ENCODE measurements at places on chromosomes 16 and 17.
A peak's percentile ranks its signal among the peaks of the same experiment; 100 is the strongest.

DNA sequence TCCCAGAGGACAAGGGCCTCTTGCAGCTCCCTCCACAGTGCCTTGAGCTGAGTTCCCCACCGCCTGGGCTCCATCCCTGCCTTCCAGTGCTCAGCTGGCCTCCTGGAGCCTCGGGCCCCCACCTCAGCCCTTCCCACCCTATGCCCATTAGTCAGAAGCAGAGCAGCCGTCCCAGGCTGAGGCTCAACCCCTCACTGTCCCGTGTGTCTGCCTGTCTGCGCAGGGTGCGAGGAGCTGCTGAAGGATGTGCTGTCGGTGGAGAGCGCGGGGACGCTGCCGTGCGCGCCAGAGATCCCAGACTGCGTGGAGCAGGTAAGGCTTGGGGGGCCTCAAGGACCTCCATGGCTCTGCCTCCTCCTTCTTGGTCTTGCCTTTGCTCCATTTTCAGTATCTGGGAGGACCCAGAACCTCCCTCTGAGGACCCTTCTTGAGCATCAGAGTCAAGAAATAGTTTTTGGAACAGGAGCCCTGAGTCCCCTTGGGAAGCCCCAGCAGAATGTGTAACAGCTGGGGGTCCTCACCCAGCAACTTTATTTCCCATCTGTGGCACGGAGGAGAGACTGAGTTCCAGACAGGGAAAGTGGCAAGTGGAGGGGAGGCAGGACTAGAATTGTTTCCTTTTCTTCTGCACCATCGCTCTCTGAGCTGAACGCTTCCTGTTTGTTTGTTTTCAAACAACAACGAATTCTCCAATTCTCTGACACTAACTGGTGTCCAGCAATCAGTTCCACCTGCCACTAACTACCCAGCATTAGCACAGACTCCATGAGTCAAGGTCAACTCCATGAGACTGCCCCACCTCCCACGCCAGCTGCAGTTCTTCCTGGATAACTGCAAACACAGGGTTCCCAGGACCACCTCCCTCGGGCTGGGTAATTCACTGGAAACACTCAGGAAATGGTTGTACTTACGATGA, 42.6 kb downstream of the RAB11FIP4 start:
- no peak for DNase-seq

GRCh38 chr17:29012535-29012934, 6.7 kb upstream of the SEZ6 start:
- peak; percentile 11 for DNase-seq

GRCh38 chr17:73976147-73976546, 227.3 kb upstream of the RPL38 start:
- no peak for DNase-seq

- DNase-seq: no peak
These were observed 29.8 kb downstream of the CDRT15 start for GRCh38 chr17:14206891-14207290.

DNA sequence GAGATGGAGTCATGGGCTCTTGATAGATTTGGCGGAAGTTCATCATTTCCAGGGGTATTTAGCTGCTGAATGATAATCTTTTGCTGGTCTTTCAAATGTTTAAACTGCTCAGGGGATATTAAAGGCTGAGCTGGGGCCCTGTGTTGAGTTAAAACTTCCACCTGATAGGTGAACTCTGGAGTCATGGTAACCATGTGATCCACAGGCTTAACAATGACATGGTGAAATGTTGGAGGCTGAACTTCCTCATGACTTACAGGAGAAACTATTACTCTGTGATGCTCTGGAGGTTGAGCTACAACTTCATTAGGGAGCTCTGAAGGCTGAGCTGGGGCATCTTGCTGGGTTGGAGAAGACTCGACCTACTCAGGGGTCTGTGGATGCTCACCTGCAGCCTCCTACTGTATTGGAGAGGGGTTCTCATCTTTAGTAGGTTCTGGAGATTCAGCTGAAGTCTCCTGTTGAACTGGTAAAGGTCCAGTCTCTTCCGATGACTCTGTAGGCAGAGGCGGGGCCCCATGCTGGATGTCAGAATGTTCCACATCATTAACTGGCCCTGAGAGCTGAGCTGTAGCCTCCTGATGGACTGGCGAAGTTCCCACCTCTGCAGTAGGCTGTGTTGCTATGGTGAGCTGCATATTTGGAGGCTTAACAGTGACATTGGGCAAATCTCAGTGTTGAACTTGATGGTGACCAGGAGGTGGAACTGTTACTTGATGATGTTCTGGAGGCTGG, 24.2 kb downstream of the RDM1 start:
- DNase-seq: peak; percentile 72

DNA sequence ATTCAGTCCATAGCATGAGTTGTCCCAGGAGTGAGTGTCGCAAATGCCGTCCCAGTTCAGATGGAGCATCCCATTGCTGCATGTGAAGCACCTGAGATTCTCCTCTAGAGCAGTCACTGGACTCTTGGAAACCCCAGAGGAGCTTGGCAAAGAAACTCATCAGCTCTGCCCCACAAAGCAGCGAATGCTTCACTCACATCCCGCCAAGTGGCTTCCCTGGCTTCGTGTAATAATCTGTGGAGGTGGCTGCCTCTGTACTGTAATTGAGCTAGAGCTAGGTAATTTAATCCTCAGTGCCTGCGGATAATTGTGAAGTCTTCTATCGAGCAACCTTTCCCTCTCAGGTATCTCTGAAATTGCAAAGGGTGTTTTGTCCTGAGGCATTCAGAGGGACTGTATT, 107.1 kb downstream of the SNX29 start:
- DNase-seq: no peak

DNA sequence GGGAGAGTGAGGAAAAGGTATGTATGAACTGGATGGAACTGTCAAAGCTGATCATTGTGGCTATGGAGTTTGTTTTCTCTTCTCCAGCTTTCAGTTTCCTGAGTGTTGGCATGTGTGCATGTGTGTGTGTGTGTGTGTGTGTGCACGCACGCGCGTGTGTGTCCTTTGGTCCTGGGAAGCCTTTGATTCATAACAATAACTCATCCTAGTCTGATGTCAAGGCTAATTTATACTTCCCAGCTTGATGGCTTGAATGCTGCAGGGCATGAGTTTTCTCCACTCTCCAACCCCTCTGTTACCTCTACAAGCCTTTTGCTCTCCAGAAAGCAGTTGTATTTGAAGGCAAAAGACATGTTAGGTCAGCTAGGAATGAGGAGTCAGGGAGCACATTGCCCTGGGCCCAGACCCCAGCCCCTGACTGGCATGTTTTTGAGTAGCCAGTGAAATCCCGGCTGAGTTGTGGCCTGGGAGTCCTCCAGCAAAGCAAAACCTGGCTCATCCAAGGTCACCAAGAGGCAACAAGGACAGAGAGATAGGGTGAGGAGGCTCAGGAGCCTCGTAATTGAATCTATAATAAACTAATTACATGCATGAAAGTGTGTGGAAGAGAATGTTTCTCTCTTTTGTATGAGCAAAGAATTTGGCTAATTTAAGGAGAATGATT, 8.9 kb upstream of the CDC42EP4 start:
- no peak for DNase-seq

DNA sequence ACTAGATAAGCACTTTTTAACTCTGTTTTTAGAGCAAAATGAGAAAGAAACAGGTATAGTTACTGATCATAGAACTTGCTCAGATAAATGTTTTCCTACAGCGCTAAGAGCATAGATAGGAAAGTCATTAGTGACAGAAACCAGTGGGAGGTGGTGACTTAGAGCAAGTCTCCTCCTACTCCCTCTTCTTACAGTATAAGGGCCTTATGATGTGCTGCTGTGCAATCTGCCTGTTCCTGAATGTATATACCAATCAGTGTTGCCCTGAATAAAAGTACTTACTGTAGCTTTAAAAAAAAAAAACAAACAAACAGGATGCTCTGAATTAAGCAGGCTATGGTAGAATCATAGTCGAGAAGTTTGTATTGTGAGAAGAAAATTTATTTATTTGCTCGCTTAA, 23.3 kb upstream of the RASL10B start:
- no peak for DNase-seq

GRCh38 chr17:17729620-17730249, 48.5 kb downstream of the RAI1 start:
- DNase-seq: no peak

GRCh38 chr16:50615891-50616290, 65.2 kb downstream of the SNX20 start:
- peak; percentile 87 for DNase-seq

DNA sequence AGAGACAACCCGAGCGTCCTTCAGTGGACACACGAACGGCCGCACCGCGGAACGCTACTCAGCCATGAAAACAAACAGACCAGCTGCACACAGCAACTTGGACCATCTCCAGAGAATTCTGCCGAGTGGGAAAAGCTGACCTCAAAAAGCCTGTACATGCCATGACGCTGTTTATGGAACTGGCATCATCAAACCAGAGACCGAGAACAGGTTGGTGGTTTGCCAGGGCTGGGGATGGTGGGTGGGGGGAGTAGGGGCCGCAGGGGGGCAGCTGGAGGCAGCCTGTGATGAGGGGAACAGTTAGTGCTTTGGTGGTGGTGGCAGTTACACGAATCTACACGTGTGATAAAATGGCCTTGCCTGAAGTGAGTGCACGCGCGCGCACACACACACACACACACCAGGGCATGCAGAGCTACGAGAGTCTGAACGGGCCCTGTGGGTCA, 169.8 kb downstream of the LAT start:
- peak; percentile 44 for DNase-seq

GRCh38 chr17:79630821-79631639, 20.2 kb upstream of the RBFOX3 start:
- DNase-seq: no peak

GRCh38 chr16:1048442-1049112, 24.0 kb upstream of the SSTR5 start:
- peak; percentile 71 for DNase-seq

- DNase-seq: no peak
These were observed 23.7 kb downstream of the FAM20A start for GRCh38 chr17:68577497-68577821.

DNA sequence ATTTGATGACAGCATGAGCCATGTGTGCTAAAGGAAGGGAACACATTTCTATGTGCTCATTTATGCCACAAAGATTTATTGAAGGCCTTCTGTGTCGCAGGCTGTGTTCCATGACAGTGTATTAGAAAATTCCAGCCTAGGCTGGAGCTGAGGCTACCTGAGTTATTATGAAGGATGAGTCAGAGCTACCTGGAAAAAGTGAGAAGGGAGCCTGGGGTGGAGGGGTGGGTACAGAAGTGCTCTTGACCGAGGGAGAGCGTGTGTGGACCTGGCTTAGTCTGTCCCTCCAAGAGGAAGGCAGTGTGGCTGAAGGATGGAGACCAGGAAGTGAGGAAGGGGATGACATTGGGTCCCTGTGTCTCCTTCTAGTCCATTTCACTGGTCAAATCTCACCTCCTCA, 98.3 kb downstream of the N4BP1 start:
- no peak for DNase-seq

Data from cardiac fibroblast (primary cell).